ENCODE measurements at places on chromosomes 12 and 14.

GRCh38 chr12:43306066-43306465, 245.9 kb downstream of the ADAMTS20 start:
- no peak for DNase-seq

DNA sequence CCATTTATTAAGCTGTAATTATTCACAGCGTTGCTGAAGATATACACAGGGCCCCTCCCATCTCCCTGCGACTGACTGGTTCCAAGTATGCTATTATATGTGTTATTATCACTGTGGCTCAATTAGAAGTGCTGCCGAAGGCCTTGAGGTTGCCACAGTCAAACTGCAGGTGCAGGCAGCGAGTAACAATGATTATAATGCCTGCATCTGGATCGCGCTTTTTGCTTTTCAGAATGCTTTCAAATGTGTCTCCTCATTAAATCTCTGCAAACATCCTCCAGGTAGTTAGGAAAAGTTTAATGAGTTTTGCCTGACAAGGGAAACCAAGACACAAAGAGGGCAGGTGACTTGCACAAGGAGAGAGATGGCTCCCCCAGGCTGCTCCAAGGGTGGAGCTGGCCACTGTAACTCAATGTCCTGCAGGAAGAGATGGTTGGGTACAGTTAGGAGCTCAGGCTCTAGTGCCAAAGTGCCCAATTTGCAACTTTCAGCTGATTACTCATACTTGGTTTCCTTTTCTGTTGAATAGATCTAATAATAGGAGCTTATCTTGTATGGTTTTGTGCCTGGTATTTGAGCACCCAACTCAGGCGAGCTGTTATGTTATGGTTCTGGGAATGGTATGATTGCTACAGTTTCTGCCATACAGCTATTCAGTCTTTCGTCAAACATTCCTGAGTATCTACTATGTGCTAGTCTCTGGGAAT, 1.7 kb upstream of the SYNE3 start:
- DNase-seq, result no peak

GRCh38 chr14:99522934-99523703, 41.9 kb downstream of the CCNK start:
- no peak for DNase-seq

- DNase-seq, result no peak
Observed at GRCh38 chr14:22266142-22266442, 322.9 kb downstream of the DAD1 start.

DNA sequence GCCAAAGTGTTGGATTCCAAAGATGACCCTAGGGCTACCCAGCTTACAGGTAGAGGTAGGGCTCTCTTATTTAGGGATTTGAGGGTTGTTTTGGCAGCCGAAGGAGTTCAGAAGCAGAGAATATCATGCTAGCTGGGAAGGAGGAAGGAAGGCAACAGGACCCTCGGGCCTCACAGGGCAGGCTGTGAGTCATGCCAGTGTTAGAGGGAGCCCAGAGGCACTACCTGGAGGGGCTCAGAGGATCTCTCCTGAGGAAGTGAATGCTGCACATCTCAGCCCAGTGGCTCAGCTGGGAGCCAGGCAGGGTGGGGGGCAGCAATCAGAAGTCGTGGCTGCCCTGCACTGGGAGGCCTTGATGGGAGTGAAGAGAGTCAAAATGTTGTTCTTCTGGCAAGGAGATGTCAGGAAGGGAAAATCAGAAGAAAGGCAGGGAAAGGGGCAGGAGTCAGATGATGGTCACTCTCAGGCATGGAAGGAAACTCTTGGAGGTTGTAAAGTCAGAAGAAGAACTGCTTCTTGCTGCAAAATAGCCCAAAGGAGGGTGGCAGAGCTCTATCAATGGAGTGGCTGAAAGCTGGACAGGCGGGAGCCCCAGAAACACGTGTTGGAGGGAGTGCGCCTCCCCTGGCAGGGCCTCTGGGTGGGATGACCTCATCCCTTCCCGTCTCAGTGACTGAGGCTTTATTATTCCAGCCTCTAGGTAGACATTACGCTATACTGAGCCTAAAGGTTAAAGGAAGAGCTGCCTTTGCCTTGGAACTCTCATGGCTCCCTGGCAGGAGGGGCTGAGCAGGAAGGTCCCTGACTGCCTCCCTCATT, 141.3 kb downstream of the SMOC1 start:
- no peak for DNase-seq

GRCh38 chr12:93336291-93336741, 41.4 kb upstream of the NUDT4 start:
- DNase-seq, result no peak

DNA sequence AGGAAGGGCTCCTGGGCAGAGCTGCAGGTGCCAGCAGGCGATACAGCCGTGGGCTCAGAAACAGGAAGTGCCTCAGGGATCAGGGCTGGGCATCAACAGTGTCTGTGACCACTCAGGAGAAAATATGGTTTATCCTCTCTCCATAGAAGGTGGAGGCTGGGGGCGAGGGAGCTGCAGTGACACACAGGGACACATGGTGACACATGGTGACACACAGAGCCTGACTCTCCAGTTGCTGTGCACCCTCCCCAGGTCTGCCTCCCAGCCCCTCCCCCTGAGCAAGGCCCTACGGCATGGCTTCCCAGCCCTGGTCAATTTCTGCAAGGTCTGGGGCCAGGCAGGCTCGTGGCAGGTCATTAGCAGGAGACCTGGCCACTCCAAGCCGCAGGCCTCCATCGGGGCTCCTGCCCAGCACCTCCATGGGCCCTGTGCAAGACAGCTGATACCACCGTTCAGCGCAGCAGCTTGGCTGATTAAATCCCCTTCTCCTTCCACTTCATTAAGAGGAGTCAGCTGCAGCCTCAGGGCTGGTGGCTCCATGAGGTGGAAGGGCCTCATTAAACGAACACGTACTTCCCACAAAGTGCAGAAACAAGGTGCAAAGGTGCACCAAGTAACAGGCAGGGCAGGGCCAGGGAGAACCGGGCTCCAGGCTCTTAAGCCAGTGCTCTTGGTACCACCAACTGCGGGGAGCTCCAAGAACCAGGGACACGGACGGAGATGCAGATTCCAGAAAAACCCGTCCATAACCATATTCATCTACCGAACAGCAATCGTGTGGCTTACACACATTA, 60.7 kb downstream of the CCNK start:
- DNase-seq, result no peak

DNA sequence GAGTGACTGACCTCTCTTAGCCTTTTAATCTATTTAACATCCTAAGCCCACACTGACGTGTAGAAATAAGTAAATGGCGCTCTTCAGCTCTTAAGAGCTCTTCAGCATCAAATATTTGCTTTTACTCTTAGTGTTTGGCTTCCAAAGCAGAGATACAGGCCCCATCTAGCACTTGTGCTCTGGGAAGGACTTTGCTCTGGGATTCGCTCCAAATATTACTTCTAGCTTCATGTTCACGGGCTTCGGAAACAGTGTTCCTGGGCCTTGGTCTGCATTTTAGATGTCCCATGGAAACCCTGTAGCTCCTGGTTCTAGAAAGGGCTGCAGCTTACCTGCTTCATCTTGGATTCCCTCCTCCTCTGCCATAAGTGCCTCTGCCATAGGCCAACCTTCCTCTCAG, 2.7 kb upstream of the NKX2-8 start:
- no peak for DNase-seq

DNA sequence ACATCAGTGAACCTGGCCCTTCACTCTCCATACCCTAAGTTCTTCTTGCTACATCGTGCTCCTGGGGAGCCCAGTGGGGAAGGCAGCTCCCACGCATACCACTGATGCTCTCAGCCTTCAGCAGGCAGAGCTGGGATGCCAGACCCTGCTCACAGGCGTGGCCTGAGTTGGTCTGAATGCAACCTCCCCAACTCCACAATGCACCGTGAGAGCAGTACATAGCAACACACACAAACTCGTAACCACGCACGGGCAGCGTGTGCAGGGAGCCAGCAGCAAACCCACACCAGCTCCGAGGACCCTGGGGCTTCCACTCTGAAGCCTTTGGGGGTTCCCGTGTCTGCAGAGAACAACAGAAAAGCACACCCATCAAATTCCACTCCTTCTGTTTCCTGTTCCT, 37.3 kb downstream of the ANO2 start:
- DNase-seq, result no peak

GRCh38 chr14:92615451-92615850, 101.9 kb downstream of the RIN3 start:
- peak; percentile 55 for DNase-seq

DNA sequence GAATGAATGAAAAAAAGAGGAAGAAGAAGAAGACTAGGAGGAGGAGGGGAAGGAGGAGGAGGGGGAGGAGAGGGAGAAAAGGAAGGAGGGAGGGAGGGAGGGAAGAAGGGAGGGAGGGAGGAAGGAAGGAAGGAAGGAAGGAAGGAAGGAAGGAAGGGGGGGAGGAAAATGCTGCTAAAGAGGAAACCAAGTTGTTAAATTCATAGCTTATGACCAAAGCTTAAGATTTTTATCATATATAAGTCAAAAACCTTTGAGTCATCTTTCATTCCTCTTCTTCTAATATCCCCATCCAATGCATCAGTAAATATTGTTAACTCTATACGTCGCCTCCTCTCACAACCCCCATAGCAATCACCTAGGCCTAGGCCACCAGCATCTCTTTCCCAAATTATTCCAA, 117.3 kb downstream of the SLC2A13 start:
- no peak for DNase-seq

DNA sequence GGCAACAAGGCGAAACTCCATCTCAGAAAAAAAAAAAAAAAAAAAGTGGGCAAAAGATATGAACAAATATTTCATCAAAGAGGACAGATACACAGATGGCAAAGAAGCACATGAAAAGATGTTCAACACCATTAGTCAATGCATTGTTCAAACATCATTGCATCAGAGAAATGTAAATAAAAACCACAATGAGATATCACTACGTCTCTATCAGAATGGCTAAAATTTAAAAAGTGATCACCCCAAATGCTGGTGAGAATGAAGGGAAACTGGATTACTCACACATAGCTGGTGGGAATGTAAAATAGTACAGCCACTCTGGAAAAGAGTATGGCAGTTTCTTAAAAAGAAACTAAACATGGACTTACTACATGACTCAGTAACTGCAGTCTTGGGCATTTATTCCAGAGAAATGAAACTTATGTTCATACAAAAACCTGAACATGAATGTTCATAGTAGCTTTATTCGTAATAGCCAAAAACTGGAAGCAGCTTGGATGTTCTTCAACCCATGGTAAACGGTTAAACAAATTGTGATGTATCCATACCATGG, 3.6 kb downstream of the L2HGDH start:
- no peak for DNase-seq

- no peak for DNase-seq
Observed at GRCh38 chr14:27366596-27366995, 768.8 kb upstream of the NOVA1 start.

- DNase-seq, result peak; percentile 57
Observed at GRCh38 chr12:13196130-13196921, at the start of gene EMP1. Gene EMP1, plus strand, starts transcription at chr12:13196726. Its CDS starts 14,785 bp downstream, at chr12:13211511.

DNA sequence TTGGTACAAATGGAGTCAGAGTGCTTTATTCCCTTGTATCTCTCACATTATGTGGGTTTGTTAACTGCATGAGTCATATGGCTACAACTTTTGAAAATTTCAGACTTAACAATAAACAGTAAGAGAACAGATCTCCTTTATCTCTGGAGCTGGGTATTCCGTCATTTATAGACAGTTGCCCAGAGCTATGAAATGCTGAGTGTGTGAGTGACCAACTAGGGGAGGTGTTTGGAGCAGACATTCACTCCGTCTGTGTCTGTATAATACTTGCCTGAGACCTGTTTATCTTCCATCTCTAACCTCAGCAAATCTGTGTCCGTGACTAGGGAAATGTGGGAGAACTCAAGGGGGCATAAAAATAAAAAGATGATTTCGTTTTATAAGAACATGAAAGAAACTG, 279.9 kb upstream of the FAR2 start:
- DNase-seq, result no peak

DNA sequence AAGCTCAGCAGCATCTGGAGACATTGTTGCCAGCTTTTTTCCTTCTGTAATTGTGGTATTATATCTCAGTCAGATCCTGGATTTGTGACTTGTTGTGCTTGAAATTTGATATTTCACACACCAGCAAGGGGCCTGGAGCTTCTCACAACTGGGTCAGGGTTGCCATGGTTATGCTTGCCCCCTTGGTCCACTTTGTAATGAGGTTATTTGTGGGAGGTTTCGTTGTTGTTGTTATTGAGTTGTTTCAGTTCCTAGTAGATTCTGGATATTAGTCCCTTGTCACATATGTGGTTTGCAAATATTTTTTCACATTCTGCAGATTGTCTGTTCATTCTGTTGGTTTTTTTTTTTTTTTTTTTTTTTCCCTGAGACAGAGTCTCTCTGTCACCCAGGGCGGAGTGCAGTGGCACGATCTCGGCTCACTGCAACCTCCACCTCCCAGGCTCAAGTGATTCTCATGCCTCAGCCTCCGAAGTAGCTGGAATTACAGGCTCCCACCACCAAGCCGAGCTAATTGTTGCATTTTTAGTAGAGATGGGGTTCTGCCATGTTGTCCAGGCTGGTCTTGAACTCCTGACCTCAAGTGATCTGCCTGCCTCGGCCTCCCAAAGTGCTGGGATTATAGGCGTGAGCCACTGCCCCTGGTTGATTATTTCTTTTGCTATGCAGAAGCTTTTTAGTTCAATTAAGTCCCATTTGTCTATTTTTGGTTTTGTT, 80.6 kb upstream of the ETV6 start:
- no peak for DNase-seq

- no peak for DNase-seq
Observed at GRCh38 chr14:52949711-52950409, 990 bp downstream of the FERMT2 start.
